ENCODE measurements at places on chromosomes 12 and 14.

GRCh38 chr12:29155079-29155478 is 6.0 kb downstream of the FAR2 start:
- ATAC-seq, result no peak

- ATAC-seq, result peak; percentile 21
These were observed 795 bp downstream of the SMAGP start for GRCh38 chr12:51269174-51270066.

GRCh38 chr12:9606736-9607372 is 862 bp downstream of the KLRB1 start:
- no peak for ATAC-seq

DNA sequence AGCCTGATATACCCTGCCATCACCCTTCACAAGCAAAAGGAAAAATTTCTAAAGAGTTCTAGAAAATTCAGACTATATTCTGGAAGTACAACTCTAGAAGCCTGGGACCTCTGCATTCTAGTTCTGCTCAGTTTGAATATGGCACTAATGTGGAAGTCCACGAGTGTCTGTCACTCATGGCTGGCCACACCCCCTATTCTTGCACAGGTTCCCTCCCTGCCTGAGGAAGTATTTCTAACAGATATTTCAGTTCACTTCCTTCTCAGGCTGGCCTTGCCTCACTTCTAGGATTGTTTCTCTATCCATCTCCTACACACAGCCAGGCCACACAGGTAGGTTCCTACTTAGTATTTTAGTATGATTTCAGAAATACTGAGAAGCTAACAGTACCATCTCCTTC is 67.4 kb downstream of the PHLDA1 start:
- ATAC-seq, result no peak

- no peak for ATAC-seq
These were observed 282.9 kb downstream of the DUSP6 start for GRCh38 chr12:89069431-89069830.

DNA sequence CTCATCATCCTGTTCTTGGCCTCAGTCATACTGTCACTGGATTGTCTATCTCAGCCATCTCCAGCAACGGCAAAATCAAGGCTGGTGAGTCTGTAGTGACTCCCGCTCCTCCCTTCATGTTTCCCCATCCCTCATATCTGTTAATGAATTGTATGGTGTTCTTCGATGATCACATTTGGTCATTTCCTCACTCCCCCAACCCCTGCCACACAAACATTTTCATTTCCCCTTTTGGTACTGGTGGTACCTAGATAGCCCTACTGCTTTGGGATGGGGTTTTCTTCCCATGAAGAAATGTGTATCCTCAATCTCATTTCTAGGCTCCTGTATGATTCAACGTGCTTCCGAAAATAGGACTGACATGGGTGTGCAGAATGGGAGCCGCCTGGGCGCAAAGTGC is 2.7 kb upstream of the KLHL33 start:
- no peak for ATAC-seq

DNA sequence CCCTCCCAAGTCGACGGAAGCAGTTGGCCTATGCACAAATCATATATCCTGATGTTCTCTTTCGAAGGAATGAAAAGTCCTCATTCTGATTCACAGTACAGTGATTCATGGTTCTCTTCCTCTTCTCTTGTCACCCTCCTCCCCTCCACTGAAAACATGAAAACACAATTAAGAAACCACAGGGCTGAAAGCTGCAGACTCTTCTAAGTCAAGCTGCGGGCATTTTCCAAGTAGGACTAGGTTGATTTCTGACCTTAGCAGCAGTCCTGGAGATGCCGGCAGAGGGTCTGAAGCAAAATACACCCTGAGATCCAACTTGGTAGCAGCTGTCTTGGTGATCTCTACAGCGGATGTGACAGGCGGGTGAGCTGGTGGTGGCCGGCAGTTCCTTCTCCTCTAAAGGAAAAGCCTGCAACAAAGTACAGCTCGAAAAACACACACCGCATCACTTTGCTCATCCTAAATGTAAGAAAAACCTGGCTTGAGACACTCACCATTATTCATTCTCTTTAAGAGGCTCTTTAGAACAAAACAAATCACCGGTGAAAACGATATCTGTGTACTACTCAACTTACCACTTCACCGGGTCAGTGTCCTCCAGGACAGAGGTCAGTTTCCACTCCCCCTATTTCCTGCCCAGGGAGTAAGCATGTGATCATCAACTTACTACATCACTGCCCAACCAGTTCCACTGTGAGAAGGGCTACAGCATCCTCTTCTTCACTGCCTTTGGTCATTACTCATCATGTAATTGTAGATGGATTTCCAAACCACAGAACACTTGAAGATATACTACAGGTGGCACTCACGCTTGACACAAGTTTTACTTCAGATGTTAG is 6.0 kb downstream of the TMCC3 start:
- peak; percentile 42 for ATAC-seq

GRCh38 chr12:98669751-98670150 is 24.7 kb downstream of the APAF1 start:
- ATAC-seq, result no peak

- ATAC-seq, result no peak
These were observed 2.1 kb upstream of the B4GALNT3 start for GRCh38 chr12:457676-458075.

- no peak for ATAC-seq
These were observed 52.0 kb upstream of the NTF3 start for GRCh38 chr12:5379749-5380496.

DNA sequence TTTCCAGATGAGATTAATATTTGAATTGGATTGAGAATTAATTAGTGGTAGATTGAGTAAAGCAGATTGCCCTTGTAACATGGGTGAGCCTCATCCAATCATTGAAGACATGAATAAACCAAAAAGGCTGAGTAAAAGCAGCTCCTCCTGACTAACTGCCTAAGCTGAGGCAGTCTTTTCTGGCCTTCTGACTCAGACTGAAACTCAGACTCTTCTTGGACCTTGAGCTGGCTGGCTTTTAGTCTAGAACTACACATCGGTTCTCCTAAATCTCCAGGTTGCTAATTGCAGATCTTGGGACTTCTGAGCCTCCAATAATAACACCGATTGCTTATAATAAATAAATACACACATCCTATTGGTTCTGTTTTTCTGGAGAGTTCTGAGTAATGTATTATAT is 24.0 kb downstream of the FKBP11 start:
- ATAC-seq, result no peak

GRCh38 chr12:109861689-109862314 is 18.5 kb downstream of the GLTP start:
- ATAC-seq, result no peak

- ATAC-seq, result no peak
These were observed 110.3 kb upstream of the NCOR2 start for GRCh38 chr12:124677552-124678356.

GRCh38 chr12:66596199-66596598 is 82.7 kb downstream of the GRIP1 start:
- no peak for ATAC-seq

DNA sequence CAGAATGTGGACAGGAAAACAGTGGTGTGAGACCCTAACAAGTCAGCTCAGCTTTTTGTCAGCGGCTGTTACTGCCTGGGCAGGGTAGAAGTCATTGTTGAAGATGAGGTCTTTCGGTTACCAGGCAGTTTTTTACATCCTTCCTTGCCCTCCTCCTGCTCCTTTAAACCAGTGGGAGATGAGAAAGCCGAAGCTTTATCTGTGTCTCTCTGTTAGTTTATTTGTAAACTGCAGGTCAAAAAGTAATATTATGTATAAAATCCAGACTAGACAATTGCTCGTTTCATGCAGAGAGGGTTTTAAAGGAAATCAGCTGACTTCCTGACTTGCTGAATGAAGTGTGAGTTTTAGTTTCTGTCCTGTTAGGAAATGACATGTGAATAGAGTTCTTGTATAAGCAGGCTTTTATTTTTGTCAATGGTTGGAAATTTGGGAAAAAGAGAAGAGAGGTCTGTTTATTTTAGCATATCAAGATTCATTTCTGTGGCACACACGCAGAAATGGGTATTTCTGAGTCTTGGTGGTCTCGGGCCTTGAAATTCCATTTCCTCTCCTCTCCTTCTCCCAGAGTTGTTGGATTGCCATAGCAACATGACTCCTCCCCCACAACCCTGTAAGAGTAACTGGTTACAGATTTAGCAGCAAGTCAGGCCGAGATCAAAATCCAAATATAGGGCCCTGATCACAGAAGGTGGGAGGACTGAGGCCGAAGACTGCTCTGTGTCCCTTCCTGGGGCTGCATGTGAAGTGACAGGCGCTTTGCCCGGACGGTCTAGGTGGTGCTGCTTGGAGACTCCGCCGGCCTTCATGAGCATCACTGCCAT is 60.8 kb downstream of the SAMD4A start:
- peak; percentile 57 for ATAC-seq

DNA sequence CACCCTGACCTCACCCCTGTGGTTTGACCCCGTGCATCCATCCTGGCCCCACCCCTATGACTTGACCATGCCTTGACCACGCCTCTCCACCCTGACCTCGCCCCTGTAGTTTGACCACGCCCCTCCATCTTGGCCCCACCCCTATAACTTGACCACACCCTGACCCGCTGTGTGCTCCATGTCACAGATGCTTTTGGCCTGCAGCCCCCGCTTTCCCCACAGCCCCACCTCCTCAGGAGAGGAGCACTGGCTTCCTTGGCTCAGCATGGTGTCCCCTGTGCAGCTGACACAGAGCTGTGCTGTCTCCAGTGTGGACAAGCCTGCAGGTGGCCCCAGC is 269.9 kb upstream of the SFSWAP start:
- no peak for ATAC-seq

DNA sequence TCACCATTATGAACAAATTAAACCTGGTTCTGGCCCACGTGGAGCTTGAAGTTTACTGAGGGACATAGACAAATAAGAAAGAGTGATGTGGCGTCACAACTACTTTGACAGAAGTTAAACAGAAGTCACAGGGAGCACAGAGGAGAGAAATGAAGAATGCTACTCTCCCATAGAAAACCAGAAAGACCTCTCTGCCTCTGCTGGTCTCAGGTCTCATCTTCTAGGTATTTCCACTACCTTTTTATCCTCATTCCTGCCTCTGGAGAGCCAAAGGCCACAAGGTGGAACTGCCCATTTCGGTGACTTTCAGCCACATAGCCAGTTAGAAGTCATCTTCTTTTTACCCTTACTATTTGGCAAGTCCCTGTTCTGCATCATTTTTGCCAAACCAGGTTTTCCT is 170.5 kb downstream of the CAND1 start:
- ATAC-seq, result no peak

DNA sequence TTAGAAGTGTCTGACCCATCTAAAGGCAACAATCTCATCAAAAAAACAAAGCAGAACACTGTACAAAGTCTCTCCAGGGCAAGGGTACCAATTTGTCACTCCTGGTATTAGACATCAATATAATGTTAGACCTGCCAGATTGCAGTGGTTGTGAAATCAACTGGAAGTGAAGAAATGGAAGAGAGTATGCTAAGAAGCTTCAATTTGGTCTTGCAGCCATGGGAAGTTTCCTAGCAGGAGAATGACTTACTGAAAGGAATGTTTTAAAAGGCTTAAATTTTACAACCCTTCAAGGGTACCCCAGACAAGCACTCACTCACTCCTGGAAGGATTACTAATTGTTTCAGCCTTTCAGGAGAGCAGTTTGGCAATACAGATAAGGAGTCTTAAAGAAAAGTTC is 18.9 kb downstream of the LLPH start:
- no peak for ATAC-seq

- no peak for ATAC-seq
These were observed 57.1 kb downstream of the SPTLC2 start for GRCh38 chr14:77559381-77559780.

DNA sequence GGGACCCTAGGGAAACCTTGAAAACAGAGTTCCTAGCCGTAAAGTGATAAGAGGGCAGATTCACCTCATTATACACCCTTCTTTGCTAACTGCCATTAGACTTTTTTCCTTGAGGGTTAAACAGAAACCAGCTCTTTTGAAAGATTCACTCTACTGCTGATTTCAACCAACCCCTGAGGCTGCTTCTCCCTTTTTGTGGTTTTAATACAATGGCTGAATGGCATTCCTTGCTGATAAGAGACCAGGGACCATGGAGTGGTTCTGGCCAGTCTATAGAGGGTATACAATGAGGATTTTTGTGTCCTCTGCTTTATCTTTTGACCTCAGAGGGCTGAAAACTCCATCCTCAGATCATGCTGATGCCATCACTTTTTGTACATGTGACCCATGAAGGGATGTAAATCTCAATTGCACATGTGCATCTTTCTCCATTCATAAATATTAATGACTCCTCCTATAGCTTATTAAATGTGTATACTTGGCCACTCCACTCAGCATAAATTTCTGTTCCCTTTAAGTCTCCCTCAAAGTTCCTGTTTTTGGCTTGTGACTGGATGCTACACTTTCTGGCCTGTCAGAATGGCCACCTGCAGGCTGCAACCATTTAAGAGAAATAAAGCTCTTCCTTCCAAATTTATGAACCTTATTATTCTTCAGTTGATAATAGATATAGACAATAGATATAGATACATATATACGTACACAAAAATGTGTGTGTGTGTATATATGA is 233.8 kb upstream of the SEL1L start:
- no peak for ATAC-seq

DNA sequence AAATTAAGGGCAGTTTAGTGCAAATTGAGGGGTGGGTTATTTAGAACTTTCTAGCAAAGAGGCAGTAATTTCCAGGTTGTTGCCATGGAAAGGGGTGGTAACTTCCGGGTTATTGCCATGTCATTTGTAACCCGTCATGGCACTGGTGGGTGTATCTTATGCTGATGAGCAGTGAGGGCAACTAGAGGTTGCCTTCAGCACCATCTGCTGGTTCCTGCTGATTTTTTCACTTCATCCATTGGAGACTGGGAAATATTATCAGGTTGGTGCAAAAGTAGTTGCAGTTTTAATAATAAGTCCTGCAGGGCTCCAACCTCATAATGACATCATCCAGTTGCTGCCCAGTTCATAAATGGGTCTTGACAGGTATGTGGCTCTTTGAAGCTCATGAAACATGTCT is 24.4 kb upstream of the SERPINA4 start:
- ATAC-seq, result no peak

- peak; percentile 52 for ATAC-seq
These were observed 8.7 kb downstream of the SYNE3 start for GRCh38 chr14:95507701-95508103.

DNA sequence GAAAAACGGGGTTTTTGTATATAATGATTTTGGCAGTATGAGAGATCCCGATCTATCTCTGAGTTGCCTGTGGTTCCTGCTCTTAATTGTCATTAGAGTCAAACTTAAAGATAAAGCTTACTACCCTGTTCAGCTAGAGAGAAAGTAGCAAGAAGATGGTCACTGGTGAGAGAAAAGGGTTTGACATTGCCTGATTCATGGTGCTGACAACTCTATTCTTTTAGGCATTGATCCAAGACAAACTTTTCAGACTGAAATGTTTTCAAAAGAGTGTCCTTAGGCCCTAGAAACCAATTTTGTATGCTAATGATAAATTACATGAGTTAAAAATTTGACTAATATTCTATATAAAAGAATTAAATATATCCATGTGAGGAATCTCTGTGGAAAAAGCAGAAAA is 35.1 kb downstream of the PELI2 start:
- ATAC-seq, result no peak
